Caudate nucleus (tissue), 63 donors: ENCODE measurements at places on chromosomes 3 and 15.

DNA sequence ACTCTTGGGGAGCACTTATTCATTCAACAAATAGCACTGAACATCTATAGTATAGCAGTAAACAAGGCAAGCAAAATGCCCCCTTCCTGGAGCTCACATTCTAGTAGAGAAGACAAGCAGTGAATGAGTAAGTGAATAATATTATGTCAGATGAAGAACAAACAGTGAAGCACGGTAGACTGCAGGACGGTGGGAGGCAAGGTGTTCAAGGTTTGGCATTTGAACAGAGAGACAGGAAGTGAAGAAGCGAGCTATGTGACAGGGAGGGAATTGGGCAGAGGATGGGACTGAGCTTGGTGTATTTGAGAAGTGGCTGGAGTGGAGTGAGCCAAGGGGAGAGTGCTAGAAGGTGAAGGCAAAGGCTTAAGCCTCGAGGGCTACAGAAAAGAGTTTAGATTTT, 1.4 kb downstream of the CRELD1 start:
- DNase-seq, result no peak

GRCh38 chr15:81293728-81294515, 30.0 kb downstream of the STARD5 start:
- no peak for DNase-seq

GRCh38 chr15:62250186-62250585, 85.1 kb upstream of the C2CD4B start:
- no peak for DNase-seq

DNA sequence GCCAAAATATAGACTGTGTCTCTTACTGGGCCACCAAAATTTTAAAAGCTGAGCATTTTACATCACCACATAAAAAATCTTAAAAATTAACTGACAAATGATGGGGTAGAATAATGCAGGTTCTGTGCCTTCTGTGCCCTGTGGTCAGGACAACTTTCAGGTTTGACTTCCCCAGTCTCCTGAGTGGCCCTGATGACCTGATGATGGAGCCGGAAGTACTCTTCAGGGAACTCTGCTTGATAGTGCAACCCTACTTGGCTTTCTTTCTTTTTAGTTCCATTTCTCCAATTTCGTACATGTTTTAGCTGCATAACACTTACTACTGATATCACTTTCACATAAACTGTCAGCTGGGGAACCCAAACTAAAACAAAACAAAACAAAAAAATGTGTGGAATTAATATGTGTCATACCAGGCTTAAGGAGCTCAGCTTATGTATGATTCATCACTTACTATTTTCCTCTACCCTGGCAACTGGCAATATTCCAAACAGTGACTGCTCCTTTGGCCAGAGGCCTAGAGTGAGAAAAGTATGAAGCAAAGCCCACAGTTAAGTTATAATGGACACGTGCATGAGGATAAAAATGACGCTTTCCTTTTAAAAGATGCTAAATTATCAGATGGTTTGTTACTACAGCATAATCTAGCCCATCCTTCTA, 194.3 kb downstream of the BCHE start:
- DNase-seq, result no peak

DNA sequence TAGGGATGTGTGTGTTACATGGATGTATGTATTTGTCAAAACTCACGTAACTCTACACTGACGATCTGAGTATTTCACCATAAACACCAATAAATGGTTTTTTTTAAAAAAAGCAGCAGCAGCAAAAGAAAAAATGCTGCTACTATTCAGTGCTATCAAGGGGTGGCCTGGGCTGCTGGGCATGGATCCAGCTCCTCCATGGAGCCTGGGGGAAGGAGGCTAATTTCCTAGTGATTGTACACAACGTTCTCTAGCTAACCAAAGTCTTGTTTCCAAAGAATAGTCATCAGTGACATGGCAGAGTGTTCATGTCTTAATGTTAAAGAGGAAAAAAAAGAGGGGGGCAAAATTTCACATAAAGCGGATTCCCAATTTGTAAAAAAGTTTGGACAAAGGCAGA, 29.0 kb downstream of the POMGNT2 start:
- DNase-seq, result no peak

- no peak for DNase-seq
Observed at GRCh38 chr3:116246406-116246980, 198.8 kb downstream of the LSAMP start.

DNA sequence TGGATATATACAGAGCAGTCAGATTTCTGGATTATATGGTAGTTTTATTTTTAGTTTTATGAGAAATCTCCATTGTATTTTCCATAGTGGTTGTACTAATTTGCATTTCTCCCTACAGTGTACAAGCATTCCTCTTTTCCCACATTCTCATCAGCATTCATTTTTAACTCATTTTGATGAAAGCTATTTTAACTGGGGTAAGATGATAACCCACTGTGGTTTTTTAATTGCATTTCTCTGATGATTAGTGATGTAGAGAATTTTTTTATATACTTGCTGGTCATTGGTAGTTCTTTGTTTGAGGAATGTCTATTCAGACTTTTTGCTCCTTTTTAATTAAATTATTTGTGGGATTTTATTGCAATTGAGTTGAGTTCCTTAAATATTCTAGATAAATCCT, 903.6 kb downstream of the DIPK2A start:
- no peak for DNase-seq

DNA sequence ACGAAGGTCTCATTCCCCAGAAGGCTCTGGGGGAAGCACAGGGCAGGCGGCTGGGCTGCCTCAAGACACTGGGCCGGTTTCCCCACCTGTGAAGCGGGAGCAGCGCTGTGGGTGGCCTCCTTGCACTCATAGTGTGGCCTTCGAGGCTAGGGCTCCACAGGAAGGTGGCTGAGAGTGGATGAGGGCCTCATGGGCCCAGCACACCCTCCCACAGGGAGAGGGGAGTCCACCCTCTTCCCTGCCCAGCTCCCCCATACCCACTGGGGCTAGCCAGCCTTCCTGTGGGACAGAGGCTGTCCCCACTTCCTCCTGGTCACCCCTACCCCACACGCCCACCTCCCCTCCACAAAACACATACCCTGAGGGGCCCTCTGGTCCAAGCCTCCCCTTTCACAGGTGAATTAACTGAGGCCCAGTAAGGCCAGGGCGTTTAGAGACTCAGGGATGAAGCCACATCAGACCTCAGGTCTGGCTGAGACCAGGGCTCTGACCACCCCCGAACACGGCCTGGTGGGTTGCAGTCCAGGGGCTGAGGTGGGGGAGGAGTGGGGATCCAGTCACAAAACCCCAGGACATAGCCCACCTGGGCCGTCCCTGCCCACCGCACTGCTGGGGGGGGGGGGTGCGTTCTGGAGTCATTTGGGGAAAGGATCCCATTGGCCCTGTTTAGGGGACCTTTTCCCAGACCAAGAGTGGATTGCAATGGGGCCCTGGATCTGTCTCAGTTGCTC, 1.1 kb downstream of the ANPEP start:
- DNase-seq, result no peak
